ENCODE measurements at places on chromosomes 5 and 9. TPM values are rescaled to one million over a fixed set of nuclear protein-coding genes. Genes with fewer than 3 reads are reported as not detected.

- DNase-seq = no peak
Observed at GRCh38 chr5:144191531-144191930, 20.9 kb downstream of the KCTD16 start.

- no peak for DNase-seq
Observed at GRCh38 chr9:35714123-35714522, 17.9 kb downstream of the TLN1 start.

FAM153A gene
- polyA plus RNA-seq = 1.2 TPM

SHISAL2B gene
- not detected for polyA plus RNA-seq

CBY3 gene
- polyA plus RNA-seq = 1.9 TPM
